ENCODE measurements at places on chromosomes 7 and 10.

DNA sequence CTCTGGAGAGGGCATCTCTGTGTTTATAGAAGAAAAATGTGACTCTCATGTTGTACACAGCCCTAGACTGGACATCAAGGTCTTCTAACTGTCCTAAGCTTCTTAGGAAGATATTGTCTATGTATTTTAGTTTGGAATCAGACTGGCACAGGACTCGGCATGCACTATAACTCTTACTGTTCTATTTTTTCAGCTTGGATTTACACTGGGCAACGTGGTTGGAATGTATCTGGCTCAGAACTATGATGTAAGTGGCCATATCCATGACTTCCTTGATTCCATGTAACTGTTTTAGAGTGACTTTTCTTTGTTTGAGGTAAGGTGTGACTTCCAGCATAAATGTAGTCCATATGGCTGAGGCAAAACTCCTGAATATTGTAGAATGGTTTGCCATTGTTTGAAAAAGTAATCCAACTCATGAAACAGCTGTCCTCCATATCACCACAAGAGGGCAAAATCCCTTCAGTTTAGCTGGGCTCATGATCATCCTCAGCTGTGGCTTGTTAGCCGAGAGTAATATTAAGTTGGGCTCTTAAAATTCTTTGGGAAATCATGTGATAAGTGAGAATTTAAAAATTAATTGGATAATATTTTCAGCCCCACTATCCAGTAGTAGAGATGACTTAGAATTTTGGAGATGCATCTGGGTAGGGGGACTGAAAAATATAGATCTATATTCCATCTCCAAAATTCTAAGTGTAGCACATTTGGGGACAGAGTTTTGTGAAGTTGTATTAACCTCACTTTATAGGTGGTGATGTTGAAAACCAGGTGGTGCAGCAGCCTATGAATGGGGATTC is 10.4 kb downstream of the STMP1 start:
- no peak for DNase-seq

GRCh38 chr10:117656385-117657367 is 114.1 kb downstream of the EMX2 start:
- DNase-seq = no peak

DNA sequence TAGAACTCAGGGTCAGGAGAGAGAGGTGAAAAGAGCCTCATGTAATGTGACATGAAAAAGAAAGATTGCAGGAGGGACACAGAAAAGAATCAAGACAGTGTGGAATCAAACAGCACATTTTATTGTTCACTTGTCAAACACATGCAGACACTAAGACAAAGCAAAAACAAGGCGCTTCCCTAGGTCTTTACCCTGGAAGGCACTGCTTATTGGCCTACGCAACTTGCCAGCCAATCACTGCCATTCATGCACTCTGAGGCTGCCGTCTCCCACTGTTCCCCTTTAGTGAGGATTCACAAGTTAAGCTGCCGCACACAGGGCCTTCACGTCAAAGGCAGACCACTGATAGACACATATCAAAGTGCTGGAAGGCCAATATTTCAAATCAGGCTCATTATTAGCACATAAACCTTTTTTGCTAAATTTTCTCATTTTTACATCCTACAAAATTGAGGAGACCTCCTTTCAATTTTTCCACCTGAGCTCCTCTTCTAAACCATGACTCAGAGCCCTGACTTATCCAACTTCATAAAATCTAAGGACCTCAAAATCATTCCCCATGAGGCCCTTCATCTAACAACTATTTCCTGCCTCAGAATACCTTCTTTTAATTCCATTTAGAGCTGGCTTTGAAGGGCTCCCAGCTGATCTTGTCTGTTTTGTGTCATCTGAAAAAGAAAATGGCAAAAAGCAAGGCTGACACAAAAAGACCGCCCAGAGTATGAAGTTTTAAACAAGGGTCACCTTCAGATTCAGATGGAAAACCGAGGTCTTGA is 149.4 kb downstream of the CHCHD3 start:
- no peak for DNase-seq

- no peak for DNase-seq
Observed at GRCh38 chr10:104318326-104318725, 19.9 kb downstream of the ITPRIP start.

DNA sequence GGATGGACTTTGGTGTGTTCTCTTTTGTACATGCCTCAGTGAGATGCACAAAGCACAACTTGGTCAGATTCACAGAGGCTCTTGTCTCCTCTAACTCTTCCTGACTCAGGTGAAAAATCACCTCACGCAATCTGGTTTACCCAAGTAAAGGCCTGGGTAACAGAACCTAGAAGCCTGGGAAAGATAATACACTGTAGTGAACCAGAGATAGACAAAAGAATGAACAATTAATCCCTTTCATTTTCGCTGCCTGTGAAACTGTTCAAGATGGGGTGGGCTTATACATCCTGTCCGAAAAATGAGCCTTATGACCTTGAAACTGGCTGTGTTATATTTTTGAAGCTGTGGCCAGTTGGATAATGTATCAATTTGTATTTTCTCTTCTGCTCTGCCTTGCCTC is 678.9 kb upstream of the TEX47 start:
- no peak for DNase-seq

- DNase-seq = no peak
Observed at GRCh38 chr7:39754326-39755120, 131.2 kb downstream of the RALA start.

DNA sequence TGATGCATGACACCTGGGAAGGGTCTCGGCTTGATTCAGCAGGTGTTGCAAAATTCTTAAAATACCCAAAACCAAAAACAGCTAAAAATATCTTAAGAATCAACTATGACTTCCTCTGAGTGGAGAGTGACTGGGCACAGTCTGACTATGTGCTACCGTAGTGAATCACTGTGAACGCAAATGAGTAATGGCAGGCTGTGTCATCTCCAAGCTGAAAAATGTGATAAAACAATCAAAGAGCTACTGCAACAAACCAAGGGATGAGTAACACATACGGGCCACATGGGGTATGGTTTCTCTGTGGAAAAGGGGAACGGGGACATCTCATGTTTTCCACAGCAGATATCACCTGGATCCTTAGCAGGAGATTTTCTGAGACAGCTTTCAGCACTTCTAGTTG is 127.5 kb downstream of the ABCA13 start:
- DNase-seq = no peak

All from activated naive CD4-positive, alpha-beta T cell treated with Interleukin-2 at 50 U/mL for 16 hours (primary cell).